Activated CD4-positive, alpha-beta memory T cell treated with anti-CD3 and anti-CD28 coated beads for 36 hours (primary cell): ENCODE measurements at places on chromosomes 11 and 22.

DNA sequence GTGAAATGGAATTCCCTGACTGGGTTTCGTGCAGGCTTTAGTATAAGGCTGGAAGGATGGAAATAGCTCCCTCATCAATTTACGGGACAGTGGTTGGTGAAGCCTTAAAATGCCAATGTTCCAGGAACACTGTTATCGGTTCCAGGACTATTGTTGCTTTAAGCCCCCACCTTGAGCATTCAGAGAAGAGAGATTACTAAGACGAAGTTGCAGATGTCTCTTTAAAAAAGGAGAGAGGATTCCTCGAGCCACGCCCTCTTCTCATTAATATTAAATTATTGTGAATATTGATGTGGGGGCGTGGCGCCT, 195 bp upstream of the CREB3L1 start:
- DNase-seq: no peak

DNA sequence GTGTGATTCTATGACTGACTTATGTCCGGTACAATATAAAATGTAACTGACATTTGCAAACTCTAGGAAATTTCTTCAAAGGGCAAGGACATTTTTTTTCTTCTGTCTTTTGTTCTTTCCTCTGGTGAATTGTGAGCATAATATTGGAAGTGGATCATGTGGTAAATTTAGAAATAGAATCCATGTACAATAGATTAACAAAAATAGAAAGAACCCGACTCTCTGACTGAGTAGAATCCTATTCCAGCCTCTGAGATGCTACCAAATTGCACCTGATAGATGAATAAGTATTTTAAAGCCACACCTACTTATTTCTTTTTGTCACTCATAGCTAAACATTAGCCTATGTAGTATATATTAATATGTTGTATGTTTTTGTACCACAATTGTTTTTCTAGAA, 860.3 kb downstream of the LUZP2 start:
- DNase-seq: no peak

DNA sequence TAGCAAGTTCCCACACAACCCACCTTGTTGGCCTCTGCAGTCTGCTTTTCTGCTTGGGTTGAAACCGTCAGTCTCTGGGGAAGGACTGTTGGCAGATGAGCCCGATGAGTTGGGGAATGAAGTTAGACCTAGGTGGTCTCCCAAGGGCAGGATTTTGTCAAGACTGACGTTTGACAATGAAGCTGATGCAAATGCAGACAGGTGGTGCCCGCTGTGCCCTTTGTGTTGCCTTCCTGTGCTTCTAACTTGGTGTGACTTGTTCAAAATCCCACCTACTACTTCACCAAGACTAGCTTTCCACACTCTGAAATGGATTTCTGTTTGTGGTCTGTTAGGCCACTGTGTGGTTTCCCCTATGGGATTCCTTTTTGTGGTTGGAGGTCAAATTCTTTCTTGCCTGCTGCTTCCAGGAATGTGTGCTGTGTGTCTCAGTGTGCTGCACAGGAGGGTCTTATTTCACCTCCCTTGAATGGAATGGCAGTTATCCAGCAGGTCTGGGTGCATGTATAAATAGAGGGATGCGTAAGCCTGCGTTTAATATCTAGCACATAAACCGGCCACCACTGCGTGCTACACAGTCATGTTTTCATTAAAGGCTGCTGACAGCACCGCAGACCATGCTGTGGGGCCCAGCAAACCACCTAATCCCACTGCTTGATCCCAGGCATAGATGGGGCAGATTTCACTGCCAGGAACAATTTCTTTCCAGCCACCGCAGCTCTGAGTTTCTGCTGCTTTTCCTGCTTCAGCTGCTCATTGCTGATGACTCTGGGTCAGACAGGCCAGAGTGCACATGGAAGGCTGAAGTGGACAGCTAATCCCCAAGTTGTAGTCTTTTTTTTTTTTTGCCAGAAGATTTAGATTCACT, 44.8 kb downstream of the ADAMTS8 start:
- no peak for DNase-seq

- DNase-seq: no peak
These were observed 285.0 kb downstream of the C11orf87 start for GRCh38 chr11:109706945-109707344.

- DNase-seq: no peak
These were observed 46.9 kb downstream of the CELSR1 start for GRCh38 chr22:46490538-46490937.

DNA sequence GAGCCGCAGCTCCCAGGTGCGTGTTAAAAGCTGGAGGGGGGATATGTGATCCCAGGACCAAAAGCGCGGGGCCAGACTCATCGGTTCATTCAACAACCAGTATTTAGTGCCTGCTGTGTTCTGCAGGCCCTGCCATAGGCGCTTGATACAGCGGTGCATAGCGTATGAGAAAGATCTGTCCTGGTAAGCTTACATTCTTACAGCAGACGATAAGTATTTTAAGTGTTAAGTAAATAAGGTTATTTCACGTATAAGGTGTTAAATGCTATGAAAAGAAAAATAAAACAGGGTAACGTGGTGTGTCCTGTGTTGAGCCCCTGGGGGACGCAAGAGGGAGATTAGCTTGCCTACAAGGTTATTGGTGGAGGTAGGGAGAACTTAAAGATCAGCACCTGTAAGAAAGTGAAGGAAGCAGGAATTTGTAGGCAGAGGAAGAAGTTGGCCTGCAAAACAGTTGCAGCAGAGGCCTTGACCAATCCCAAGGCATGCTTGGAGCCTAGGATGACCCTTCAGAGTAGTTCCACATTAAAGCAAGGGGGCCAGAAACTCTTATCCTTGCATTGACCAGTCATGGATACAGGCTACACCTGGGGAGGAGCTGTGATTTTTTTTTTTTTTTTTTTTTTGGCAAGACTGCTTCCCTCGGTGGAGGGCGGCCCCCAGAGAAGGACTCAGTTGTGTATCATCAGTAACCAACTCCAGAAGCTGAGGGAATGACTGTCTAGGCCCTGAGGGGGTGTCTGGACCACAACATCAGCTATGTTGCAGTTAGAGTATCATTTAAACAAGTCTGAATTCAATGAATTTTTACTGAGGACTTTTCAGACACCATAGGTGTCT, 487 bp upstream of the LIPT2 start:
- DNase-seq: no peak
